ENCODE measurements at places on chromosomes 3 and 15.

- no peak for DNase-seq
Measured at GRCh38 chr15:95715116-95715903, 615.2 kb upstream of the NR2F2 start.

DNA sequence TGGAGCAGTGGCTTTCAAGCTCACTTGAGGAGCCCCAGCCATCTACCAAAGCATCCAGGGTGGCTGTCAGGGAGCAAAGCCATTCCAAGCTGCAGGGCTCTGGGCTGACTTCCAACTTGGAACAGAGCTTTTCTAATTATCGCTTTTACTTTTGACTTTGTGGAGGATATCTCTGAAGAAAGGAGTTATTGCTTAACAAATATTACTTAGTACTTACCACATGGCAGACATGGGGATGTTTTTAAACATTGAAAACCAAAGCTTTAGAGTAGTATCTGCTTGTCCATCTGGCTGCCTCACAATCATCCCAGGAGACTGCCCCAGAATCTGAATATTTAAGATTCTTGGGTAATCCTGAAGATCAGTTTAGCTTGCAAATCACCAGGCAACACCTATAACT is 8.9 kb downstream of the TAGLN3 start:
- no peak for DNase-seq

DNA sequence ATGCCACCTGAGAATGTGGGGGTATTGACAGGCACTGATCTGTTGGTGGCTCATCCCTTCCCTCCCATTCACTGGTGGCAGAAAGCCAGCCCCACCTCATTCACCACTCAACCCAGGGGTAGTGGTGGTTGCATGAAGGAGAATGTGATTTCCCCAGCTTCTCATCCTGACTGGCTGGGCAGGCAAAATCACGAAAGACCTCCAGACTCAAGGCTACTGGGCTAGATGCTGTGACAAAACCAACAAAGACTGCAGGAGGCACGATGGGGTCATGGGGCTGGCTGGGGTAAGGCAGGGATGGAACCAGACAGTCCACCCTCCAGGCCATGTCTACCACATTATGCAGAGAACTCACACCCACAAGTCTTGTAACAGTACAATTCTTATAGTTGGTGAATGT is 33.9 kb downstream of the FSTL1 start:
- no peak for DNase-seq

- DNase-seq, result no peak
Measured at GRCh38 chr3:128911911-128912310, 32.5 kb downstream of the ACAD9 start.

DNA sequence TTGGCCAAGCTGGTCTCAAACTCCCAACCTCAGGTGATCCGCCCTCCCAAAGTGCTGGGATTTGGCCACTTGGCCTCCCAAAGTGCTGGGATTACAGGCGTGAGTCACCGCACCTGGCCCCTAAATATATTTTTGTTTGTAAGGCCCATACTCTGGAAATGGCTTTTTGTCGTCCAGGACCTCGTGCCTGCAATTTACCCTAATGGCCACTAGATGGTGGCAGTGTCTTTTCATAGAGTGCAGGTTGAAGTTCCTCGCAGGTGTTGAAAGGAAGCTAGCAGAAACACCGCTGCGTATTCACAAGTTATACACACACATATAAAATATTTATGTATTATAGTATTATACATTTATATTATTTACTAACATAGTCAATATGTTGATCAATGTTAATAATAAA is 97.2 kb downstream of the LRTM1 start:
- no peak for DNase-seq

- no peak for DNase-seq
Measured at GRCh38 chr3:140234256-140234655, 299.3 kb downstream of the CLSTN2 start.

DNA sequence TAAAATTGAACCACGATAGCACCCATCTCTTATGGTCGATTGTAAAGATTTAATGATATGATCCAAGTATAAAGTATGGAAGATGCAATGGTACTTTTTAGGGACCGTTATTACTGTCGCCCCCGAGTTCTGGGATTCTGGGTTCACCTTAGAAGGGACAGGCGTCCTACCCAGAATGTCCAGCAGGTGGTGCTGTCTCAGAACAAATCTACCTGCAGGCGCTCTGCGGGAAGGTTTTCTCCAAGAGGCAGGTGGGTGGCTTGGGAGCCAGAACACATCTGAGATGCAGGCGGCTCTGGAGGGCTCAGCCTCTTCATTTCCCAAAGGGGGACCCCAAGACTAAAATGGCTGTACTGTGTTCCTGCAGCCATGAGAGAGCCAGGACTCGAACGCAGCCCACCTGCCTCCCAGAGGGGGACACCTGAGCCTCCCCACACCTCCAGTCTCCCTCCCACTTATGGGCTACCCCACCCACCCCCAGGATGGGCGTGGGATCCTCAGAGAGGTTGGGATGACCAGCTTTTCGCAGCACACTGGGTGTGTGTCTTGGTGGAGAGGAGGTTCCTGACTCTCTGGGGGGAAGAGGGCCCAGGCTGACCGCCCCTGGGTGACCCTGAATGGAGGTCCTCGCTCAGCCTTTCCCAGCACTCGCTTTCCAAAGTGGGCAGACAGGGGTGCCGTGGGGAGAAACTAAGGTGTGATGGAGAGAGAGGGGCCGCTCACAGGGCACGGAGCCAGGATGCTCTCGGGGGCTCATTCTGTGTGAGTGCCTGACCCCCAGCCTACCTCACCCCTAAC is 28.1 kb upstream of the CORO2B start:
- no peak for DNase-seq

GRCh38 chr3:113287111-113287802 is 75.9 kb downstream of the BOC start:
- no peak for DNase-seq

- DNase-seq, result no peak
Measured at GRCh38 chr15:77634266-77634962, 1.7 kb upstream of the LINGO1 start.

DNA sequence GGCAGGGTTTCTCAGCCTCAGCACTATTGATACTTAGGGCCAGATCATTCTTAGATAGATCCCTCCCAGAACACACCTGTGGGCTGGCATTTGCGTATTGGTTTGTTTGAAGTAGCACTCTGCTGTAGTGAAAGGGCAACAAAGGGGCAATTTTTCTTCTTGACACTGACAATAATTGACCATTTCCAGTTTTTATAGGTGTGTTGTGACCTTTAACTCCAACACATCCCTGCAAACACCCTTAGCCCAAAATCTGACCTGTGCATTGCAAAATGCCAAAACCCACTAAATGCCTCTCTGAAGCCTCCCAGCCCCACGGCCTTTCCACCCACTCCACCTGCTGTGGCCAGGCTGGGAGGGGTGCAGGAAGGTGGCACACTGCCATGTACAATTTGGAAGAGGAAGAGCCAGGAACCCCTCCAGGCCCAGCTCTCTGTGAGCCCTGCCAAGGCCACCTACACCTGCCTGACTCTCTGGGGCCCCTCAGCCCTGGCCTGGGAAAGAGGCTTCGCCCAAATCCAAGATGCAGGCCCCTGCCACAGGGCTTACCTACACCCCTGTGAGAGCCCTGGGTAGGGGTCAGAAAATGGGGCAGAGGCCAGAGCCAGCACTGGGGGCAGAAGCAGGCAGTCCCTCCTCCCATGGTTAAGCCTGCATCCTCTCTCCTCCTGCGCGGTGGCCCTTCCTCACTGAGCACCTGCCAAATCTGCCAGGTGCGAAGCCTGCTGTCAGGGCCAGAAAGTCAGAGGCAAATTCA is 9.6 kb upstream of the CYP11A1 start:
- DNase-seq, result no peak

- DNase-seq, result no peak
Measured at GRCh38 chr3:124089214-124089613, 97.3 kb upstream of the ROPN1 start.

GRCh38 chr3:46708401-46709156 is 7.4 kb downstream of the TMIE start:
- DNase-seq, result no peak

GRCh38 chr3:176933704-176934103 is 263.6 kb downstream of the TBL1XR1 start:
- DNase-seq, result no peak

- no peak for DNase-seq
Measured at GRCh38 chr3:61802772-61803171, 241.4 kb downstream of the PTPRG start.

DNA sequence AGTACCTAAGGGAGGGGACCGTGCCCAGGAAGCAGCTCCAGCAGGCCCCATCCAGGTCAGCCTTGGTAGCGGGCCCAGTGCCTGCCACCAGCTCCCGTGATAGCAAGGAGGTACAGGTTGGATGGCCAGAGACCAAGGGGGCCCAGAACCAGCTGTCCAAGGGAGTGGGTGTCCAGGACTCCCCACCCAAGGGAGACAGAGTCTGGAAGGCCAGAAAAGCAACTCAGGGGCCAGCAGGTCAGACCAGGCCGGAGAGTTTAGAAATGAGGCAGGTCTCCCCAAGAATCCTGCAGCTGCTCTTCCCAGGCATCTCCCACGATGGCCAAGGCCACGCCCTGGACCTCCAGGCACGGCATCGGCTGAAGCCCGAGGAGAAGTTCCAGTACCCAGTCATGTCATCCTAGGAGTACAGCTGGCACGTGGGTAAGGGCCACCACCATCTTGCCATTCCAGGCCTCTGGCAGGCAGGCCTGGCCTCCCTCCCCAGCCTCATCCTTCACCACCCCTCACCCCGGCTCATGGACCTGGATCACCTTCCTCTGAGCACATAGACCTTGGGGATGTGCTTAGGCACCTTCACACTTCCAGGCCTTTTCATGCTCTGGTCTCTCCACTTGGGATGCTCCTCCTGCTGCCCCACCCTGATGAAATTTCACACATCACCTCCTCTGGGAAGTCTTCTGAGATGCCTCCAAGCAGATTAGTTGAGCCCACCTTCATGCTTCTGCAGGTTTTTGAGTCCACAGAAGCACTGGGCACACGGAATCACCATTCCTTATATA is 30.5 kb downstream of the DNASE1L3 start:
- DNase-seq, result no peak

- DNase-seq, result no peak
Measured at GRCh38 chr3:81289676-81290075, 471.8 kb downstream of the GBE1 start.

DNA sequence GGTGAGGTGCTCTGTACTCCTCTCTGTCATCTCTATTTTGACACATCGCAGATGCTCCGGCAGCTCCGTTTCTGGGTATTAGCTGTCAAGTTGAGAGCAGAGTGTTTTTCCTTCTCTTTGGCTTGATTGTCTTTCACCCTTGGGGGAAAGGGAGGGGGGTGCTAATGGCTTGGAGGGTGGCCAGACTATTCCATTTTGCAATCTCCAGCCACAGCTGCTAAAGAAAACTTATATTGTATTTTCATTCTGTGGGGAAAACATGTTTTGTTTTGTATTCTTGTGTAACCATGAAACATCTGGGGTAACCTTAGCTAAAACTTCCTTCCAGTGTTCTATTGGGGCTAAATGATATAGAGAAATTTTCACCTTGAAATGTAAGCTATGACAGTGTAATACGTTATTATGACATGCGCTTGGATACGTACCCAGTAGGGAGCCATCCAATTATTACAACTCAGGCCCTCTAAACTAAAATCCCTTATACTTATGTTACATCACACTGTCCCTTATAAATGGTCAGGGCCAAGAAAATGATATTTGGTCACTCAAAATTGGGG is 14.0 kb upstream of the LARP6 start:
- no peak for DNase-seq

- no peak for DNase-seq
Measured at GRCh38 chr3:79390352-79390751, 377.4 kb downstream of the ROBO1 start.

- DNase-seq, result no peak
Measured at GRCh38 chr3:105907777-105908176, 39.0 kb upstream of the CBLB start.

DNA sequence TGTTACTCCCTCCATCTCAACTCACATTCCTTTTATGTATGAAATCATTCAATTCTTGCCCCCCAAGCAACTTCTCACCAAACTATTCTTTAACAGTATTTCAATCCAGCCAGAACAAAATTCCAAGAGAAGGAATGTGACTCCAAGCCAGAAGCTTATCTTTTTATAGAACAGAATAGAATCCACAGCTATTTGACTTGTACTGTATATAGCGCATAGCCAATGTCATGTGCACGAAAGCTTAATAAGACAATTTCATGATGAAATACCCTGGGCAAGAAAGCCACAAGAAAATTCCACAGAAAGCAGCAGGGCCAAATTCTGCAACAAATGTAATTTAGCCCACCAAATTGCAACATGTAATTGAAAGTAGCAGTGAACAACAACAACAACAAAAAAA is 127.6 kb upstream of the UBE2E2 start:
- no peak for DNase-seq

GRCh38 chr15:32959077-32959476 is 235.4 kb downstream of the FMN1 start:
- no peak for DNase-seq

- no peak for DNase-seq
Measured at GRCh38 chr3:188108703-188109412, 45.1 kb upstream of the LPP start.

- DNase-seq, result no peak
Measured at GRCh38 chr3:31353166-31353565, 179.6 kb upstream of the STT3B start.

- no peak for DNase-seq
Measured at GRCh38 chr15:101207867-101208288, 44.0 kb downstream of the CHSY1 start.

DNA sequence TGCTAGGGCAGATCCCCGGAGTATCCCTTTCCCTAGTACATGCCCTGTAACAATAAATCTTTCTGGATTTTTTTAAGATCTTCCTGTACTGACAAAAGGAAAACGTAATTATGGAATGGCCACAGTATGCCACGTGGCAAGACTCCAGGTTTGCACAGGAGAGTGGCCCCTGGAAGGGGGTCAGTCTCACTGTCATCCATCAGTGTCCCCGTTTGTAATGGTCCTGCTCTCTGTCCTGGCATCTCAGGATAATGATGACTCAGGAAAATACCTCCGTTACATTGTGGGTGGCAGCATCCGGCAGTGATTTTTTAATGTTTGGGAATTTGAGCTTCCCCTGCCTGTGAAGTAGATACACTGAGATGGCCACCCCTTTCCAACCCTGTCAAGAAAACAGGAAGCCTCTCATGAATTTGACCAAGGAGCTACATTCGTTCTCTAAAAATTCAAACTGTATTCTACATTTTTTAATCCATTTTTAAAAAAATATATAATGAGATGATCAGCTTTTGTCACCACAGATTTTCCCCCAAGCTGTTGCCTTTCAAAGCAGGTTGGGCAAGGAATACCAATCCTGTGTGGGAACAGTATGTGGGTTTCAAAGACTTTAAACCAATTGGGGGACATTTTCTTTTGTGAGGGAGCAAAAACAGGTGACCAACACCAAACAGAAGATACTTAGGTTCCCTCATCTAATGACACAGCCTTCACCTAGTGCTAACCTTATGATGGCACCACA is 110.4 kb downstream of the C3orf70 start:
- no peak for DNase-seq

- DNase-seq, result no peak
Measured at GRCh38 chr15:77832874-77833273, 200.2 kb upstream of the LINGO1 start.

GRCh38 chr3:175356899-175357324 is 497.8 kb downstream of the NAALADL2 start:
- DNase-seq, result no peak
